ENCODE measurements at places on chromosomes 13 and 19.

DNA sequence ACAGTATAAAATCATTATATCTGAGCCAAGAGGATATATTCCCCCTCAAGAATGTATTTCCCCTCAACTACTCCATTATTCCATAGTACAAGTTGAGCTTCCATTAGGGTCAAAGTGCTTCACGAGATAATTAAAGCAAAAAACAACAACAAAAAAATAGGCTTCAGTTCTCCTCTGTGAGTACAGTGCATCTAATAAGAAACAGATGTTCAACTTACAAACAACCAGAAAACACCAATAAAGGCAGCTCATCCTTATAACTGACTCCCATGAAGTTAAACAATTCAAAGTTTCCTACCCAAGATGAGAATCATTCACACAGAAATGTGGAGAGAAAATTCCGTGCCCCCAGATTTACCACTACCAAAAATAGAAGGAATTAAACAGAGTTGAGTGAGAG, 854.4 kb downstream of the PCDH9 start:
- DNase-seq = no peak

DNA sequence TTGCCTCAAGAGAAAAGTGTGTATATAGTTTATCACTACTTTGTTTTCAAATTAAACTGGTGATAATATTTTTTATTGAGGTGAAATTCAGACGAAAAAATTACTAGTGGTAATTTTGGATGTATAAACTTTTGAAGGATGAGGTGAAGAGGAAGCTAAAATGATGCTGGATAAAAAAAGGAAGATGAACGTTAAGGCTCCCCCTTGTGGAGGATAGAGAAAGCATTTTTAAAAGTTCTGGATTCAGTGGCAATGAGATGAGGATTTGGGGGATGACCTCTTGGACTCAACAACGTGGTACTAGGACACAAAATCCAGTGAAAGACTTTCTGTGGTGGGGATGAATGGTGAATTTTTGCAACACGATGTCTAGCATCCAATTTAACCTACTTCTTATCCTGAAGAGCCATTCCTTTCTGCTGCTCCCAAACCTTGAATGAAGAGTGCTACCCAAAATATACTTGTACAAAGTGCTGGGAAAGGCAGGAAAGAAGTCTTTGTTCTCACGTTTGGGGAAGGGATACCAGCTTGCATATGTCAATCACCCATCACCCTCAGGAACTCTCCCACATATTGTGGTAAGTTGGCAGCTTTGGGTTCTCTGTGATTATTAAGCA, 7.3 kb upstream of the SIGLEC5 start:
- DNase-seq = no peak

DNA sequence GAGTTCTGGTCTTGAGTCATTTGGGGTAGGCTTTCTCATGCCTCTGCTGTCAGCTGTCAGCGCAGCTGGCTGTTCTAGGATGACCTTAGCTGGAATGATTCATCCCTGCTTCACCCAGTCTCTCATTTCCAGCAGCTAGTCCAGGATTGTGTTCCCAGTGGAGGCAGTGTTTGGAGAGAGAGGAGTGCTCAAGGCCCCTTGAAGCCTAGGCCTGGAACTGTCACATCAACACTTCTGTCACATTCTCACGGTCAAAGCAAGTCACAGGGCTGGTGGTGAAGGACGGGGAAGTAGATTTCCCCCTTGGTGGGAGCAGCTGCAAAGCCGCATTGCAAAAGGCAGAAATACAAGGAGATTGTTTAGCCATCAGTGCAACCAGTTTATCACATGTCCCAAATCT, 15.2 kb downstream of the TPT1 start:
- DNase-seq = peak; percentile 45

DNA sequence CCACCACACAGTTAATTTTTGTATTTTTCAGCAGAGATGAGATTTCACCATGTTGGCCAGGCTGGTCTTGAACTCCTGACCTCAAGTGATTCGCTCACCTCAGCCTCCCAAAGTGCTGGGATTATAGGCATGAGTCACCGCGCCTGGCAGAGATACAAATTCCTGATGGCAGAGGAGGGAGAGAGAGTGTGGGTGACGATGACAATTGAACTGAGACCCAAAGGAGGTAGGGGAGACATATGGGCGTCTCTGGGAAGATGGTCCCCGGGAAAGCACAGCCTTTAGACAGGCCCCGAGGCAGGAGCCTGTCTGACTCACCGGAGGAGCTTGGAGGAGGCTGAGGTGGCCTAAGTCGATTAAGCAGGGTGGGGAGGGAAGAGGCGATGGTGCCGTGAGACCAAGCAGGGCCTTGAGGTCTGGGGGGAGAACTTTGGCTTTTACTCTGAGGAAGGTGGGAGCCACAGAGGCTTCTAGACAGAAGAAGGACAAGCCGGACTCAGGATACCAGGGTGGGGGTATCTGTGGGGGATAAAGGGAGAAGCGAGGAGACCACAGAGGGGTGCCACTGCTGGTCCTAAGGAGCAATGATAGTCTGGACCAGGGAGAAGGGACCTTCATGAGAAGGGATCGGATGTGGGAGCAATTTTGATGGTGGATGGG, 38.2 kb downstream of the ARRDC2 start:
- no peak for DNase-seq

GRCh38 chr13:66655847-66656454, 574.2 kb downstream of the PCDH9 start:
- DNase-seq = no peak

GRCh38 chr13:78319101-78319627, 284.2 kb downstream of the POU4F1 start:
- no peak for DNase-seq

DNA sequence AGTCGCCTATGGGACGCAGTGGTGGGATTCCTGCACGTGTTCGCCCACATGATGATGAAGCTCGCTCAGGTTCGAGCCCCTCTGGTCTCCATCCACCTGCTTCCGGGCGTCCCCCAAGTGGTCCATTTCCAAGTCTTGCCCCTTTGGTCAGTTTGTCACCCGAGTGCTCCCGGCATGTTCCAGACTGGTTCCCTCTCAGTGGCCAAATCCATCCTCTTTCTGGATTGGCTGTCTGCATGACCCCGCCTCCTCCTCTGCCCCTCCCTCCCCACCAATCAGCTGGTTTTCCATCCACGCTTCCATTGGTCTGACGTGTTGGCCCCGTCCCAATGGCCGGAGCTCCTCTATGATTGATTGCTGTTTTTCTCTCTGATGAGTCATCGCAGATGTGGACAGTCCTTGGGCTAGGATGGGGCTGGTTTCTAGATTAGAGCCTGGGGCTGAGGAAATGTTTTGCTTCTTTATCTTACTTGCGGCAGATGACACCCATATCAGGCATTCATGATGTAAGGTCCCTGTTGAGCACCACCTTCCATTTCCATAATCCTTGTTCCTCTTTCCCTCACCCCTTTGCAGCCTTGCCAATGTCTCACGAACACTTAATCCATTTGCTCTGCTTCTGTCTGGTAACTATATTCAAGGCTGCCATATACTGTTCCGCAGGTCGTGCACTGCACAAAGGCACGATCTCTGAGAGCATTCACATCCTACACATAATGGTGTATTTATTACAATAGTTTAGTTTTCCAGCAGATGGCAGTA, 73.8 kb downstream of the MAP4K1 start:
- peak; percentile 27 for DNase-seq

DNA sequence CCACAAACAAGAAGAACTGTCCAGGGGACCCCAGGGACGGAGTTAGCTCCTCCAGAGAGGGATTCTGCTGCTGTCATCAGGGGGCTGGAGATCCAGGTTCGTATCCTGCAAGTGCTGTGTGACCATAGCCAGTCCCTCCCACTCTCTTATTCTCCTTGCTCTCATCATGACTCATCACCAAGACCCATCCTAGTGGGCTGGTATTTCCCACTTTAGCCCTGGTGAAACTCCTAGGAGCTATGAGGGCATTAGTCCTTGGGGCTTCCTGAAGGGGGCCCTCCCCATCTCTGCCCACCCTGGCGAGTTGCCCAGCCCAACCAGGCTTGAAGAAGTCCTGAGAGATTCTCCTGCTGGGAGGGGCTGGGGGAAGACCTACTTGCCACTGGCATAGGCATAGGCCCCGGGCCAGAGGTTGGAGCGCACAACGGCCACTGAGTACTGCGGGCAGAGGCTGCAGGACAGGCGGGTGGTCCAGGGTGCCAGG, 7.5 kb upstream of the DMWD start:
- DNase-seq = no peak

DNA sequence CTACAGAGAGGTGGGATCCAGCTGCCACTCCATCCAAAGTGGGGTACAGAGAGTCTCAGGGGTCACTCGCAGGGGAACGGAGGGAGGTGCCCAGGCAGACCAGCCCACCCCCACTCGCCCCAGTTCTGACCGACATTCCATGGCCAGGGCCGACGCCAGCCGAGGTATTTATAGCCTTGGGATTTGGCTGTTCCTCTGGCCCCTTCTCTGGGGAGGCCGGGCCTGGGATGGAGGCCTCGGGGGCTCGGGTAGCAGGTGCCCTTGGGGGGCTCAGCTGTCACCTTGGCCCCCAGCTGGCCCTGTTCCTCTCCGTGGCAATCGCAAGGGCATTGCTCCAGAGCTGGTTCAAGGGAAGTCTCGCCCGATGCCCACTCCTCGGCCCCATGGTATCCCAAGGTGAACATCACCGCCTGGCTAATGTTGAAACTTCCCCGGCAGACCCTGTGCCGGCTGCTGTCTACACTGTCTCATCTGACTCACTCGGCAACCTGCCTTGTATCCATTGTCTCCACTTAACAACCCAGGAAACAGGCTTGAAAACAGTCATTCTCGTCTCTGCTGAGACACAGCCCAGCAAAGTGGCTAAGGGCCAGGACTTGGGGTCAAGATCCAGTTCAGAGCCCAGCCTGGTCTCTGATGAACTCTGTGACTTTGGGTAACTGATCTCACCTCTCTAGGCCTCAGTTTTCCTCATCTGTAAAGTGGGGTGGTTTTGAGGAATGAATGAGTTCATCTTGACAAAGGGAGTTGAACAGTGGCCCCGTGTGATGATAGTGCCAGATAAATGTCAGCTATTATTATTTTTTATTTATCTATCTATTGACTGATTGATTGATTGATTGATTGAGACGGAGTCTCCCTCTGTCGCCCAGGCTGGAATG, 9.7 kb downstream of the PRKACA start:
- DNase-seq = no peak

- no peak for DNase-seq
These were observed 29.6 kb upstream of the KIR3DL3 start for GRCh38 chr19:54694648-54695047.

- no peak for DNase-seq
These were observed 9.1 kb downstream of the KL start for GRCh38 chr13:33025220-33025744.
